Left cardiac atrium (tissue), 4 donors: ENCODE measurements at places on chromosomes 13 and 19.

- DNase-seq = no peak
These were observed 5.9 kb upstream of the SLC7A9 start for GRCh38 chr19:32875428-32875827.

DNA sequence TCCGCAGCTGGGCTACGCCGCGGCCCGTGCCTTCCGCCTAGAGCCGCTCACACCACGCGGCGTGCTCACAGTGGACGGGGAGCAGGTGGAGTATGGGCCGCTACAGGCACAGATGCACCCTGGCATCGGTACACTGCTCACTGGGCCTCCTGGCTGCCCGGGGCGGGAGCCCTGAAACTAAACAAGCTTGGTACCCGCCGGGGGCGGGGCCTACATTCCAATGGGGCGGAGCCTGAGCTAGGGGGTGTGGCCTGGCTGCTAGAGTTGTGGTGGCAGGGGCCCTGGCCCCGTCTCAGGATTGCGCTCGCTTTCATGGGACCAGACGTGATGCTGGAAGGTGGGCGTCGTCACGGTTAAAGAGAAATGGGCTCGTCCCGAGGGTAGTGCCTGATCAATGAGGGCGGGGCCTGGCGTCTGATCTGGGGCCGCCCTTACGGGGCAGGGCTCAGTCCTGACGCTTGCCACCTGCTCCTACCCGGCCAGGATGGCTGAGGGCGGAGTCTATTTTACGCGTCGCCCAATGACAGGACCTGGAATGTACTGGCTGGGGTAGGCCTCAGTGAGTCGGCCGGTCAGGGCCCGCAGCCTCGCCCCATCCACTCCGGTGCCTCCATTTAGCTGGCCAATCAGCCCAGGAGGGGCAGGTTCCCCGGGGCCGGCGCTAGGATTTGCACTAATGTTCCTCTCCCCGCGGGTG, 7.4 kb downstream of the DBP start:
- DNase-seq = peak; percentile 67

- no peak for DNase-seq
These were observed 28.7 kb downstream of the CYP4F2 start for GRCh38 chr19:15869109-15869555.

DNA sequence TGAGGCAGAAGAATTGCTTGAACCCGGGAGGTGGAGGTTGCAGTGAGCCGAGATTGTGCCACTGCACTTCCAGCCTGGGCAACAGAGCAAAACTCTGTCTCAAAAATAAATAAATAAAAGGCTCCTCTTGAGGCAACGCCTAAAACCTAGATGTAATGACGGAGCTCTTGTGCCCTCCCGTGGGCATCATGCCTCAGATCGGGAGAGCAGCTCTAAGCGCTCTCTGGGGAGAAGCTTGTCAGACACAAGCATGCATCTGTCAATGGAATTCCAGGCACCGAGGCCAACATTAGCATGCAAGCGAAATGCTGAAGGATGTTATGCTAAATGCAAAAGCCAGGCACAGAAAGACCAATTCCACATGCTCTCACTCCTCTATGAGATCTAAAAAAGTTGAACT, 45.6 kb upstream of the MRI1 start:
- peak; percentile 46 for DNase-seq

DNA sequence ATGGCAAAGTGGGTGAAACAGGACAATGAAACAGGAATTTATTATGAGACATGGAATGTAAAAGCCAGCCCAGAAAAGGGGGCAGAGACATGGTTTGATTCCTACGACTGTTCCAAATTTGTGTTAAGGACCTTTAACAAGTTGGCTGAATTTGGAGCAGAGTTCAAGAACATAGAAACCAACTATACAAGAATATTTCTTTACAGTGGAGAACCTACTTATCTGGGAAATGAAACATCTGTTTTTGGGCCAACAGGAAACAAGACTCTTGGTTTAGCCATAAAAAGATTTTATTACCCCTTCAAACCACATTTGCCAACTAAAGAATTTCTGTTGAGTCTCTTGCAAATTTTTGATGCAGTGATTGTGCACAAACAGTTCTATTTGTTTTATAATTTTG, 8.6 kb downstream of the CLN5 start:
- no peak for DNase-seq

GRCh38 chr19:5961969-5962945, 15.7 kb downstream of the RANBP3 start:
- DNase-seq = peak; percentile 55

DNA sequence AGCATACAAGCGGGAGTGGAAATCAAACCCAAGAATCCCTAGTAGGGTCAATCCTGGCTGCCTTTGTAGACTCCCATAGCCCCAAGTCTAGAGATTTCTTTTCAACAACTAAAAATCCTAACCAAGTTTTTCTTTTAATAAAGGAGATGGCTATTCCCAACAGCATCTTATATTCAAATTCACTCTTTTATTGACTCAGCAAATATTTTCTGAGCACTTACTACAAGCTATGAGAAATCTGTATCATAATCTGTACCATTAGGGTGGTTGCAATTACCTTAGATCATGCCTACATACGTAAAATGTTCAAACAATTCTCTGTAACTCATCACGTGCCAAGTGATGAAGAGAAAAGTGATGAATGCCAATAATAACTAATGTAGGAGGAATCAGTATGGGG, 54.5 kb downstream of the LNX2 start:
- DNase-seq = no peak

DNA sequence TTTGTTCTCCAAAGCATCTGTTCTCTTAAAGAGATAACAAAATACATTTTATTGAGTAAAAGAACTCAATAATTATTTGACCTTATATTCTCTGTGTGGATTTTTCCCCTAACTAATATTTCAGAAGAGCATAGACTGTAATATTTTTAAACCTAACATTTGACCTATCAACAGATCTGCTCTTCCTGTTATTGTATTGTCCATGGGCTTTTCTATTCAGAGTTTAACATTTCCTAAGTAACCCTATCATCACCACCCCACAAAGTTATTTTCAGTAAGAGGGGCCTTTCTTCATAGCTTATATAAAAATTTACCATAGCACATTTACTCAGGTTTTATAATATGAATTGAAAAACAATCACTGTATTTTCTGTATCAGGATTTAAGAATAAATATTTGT, 17.5 kb downstream of the POLR1D start:
- DNase-seq = no peak

DNA sequence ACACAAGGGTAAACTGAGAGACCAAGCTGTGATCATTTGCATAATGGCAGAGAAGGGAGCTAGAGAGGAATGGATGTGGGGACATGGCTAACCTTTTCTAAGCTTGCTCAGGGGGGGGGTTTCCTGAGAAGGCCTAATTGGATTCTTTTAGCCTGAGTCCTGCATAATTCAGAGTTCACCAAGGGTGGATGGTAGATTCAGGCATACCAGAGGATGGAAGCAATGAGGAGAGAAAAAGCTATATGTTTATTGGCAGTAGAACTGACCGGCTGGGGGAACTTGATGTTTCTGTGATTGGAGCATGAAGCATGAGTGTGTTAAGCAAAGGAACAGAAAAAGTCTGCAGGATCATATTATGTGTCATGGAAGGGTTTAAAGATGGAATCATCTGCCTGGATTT, 65.9 kb upstream of the KLF12 start:
- no peak for DNase-seq

DNA sequence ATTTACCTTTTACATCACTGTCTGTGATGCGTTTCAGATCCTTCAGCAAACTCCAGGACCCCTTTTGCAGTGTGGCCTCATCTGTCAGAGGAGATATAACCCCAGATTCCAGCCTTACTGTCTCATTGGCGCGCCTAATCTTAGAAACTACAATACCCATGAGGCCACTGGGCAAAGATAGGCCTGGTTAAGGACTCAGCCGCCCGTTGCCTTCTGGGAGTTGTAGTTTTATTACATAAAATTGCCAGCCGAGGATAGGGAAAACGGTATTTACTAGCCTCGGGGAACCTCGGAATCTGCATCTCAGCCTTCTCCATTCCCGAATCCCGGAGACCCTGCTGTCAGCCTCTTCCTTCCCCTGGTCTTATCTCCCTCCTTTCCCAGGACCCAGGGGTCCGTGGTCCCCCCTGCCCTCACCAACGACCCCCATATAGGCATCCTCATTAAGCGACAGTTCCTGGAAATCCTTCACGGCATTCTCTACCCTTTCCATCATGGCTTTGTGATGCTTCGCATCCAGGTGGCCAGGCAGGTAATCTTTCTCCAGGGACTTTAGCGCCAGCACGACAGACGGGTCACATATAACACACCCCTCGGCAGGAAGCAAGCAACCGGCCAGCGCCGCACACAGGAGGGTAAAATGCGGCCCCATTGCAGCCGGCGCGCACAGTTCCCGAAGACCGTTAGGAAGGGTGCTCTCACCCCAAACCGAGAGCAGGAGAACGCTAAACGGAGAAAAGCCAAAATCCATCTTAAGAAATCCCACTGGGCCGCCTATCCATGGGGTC, 1.3 kb downstream of the IZUMO1 start:
- peak; percentile 62 for DNase-seq

GRCh38 chr19:6674868-6675305, 4.9 kb upstream of the TNFSF14 start:
- DNase-seq = peak; percentile 54

DNA sequence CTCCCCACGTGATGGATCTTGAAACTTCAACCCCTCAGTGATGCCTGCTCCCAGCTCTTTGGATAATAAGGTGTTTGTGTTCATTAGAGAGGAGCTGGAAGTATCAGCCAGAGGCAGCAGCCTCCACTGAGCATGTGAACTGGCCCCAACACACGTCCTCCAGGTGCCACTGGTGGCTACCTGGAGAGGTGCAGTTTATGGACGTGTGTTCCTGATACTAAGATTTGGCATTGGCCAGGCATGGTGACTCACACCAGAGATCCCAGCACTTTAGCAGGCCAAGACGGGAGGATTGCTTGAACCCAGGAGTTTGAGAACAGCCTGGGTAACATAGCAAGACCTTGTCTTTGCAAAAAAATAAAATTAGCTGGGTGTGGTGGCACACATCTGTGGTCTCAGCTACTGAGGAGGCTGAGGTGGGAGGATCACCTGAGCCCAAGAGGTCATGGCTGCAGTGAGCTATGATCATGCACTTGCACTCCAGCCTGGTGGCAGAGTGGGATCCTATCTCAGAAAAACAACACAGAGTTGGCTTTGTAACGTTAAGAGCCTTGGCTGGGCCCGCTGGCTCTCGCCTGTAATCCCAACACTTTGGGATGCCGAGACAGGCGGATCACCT, 34.4 kb downstream of the SLC25A42 start:
- no peak for DNase-seq

DNA sequence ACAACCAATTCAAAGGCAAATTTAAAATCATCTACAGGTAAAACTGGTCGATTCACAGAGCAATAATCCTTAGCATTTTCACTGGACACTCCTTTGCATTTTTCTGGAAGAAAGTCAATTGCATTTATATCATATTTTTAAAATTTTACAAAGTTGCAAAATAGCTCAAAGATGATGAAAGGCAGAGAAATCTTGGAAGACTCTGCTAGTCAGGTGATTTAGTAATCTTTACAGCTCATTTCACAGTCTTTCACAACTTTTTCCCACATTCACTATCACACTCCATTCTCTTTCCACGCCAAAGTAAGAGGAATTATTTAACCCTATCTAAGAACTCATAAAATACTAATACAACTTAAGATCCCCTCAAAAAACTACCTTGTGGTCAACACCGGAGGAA, 1063.8 kb downstream of the EFNB2 start:
- DNase-seq = no peak

GRCh38 chr19:2166741-2167738, 3.3 kb downstream of the DOT1L start:
- DNase-seq = peak; percentile 91

DNA sequence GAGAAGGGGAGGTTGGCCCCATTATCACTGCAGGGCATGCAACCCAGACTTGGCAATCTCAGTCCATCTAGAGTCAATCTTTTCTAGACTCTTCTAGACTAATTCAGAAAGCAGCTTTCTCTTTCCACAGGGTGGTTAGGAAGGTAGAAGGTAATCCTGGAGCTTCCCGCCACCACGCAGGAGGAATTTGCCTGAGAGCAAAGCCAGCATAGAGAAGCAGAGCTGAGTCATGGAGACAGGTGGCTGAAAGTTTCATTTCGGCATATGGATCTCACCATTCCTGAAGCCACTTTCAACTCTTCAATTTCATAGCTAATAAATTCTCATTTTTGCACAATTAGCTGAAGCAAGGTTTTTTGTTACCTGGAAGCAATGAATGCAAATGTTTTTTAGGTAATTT, 29.0 kb upstream of the FFAR2 start:
- no peak for DNase-seq

DNA sequence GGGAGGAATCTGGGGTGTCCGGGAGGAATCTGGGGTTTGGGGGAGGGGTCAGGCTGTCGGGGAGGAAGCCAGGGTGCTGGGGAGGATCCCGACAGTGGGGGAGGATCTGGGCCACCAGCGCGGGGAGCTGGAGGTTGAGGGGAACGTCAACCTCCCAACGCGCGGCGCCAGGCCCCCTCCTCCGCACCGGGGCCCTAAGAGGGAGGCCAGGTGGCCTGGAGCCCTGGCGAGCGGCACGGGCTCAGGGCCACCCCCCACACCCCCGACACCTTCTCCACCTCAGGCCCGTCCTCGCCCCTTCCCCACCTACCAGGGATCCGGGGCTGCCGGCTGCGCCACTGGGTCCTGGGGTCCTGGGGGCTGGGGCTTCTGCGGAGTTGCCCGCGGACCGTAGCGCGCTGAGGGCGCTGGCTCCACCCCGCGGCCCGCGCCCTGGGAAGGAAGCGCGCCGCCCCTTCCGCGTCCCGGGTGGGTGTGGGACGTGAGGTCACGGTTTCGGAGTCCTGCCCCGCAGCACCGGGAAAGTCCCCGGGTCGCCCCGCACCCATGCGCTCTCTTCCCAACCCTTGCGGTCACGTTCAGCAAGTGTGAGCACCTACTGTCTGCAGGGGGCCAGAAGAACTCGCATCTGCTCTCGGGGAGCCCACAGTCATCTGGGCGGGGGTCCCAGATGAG, at the start of gene TICAM1:
TSS of gene TICAM1 (minus strand) at position 409 of the 675 bp plus-strand sequence. CDS start 13,335 bp downstream, outside the sequence.
- peak; percentile 85 for DNase-seq

GRCh38 chr19:43727593-43727853, 11.6 kb downstream of the IRGC start:
- DNase-seq = no peak

GRCh38 chr13:21871919-21872318, 201.0 kb downstream of the FGF9 start:
- DNase-seq = no peak

DNA sequence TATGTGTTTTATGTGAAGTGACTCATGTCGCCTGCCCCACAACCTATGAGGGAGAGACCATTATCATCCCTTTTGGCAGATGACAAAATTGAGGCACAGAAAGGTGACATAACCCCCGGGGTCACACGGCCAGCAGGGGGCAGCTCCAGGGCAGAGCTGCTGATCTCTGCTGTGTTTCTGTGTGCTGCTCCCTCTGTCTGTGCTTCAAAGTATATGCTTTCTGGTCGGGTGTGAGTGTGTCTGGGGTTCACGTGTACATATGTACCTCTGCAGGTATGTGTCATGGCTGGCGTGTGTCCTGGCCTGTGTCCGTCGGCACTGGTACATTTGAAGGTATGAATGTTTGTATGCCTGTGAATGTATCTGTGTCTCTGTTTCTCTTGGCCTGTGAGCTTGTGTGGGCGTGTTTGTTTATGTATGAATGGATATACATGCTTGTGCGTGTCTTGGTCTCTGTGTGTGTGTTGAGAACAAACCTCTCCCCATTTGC, 7.1 kb downstream of the LIPE start:
- DNase-seq = no peak
